ENCODE measurements at places on chromosomes 5 and 9.

- DNase-seq, result no peak
Measured at GRCh38 chr5:171580502-171581265, 161.2 kb downstream of the FGF18 start.

GRCh38 chr5:139232147-139232724 lies 34.1 kb upstream of the SIL1 start:
- no peak for DNase-seq

GRCh38 chr9:129191234-129191633 lies 13.2 kb upstream of the IER5L start:
- no peak for DNase-seq

DNA sequence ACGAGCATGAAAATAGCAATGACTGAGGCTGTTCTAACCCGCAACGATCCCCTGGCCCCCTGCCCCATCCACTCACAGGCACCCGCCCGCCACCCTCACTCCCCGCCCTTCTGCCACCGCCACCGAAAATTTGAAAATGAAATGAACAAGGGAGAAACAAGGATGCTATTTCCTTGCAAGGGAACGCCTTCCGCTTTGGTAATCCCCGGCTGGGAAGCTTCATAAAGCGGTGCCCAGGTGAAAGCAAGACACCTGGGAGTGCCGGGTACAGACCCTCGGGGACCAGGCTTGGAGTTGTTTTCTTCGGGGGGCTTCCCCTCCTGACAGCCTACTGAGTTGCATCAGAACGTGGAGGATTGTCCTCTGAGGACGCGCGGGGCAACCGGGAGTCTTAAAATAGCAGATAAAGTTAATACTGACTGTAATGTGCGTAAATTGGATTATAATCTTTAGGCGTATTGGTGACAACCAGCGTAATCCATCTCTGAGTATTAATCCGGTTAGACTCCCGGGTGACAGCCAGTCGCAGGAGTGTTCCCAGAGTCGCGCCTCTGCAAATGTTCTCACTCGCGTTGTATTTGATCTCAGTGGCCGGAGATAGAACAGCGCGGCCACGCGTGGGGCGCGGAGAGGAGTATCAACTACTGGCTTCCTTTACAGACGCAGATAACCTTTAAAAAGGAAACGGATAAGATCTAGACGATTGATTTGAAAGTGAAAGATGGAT lies 885 bp upstream of the MLLT3 start:
- DNase-seq, result no peak

DNA sequence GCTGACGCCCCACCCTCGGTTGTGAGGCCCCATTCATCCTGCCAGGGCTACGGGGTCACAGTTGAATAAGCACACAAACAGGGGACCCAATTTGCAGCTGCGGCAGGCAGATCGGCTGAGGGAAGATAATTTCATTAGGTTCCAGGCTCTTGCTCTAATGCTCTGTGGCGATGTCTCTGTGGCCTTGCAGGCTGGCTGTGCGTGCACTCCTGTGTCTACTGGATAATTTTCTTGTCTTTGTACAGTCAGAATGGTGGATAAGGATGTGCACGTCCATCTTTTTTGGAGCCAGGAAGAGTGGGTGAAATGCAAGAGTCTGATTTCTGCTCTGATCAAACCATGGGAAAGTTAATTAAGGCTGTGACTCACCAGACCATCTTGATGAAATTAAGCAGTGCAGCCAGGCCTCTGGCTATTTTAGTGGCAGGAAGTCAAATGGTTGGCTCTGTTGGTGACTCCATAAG lies 39.2 kb downstream of the NSG2 start:
- DNase-seq, result no peak

- no peak for DNase-seq
Measured at GRCh38 chr9:109888695-109889094, 108.7 kb downstream of the PALM2AKAP2 start.

GRCh38 chr5:174446988-174447387 lies 277.4 kb upstream of the MSX2 start:
- DNase-seq, result no peak

GRCh38 chr9:111945216-111945615 lies 48.6 kb downstream of the UGCG start:
- no peak for DNase-seq

DNA sequence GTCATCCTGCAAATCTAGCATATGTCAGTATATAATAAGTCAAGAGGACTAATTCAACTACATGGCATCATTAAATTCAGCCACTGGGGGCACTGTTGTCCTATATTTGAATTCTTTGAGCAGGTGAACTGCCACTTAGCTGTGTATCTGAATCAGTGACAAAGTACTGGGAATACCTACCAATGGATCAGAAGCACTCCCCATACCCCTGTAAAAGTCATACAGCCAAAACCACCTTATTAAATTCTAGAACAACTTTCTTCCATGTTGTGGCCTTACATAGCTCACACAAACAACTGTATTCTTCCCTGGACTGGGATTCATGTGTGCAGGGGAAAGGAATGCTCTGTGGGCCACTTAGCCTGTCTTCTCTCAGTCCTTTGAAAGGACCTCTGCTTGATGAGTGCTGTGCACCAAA lies 57.4 kb upstream of the PLPP6 start:
- peak; percentile 21 for DNase-seq

GRCh38 chr5:159792180-159792579 lies 124.1 kb upstream of the ADRA1B start:
- no peak for DNase-seq

GRCh38 chr5:172463031-172463430 lies 8.7 kb upstream of the SH3PXD2B start:
- peak; percentile 31 for DNase-seq

DNA sequence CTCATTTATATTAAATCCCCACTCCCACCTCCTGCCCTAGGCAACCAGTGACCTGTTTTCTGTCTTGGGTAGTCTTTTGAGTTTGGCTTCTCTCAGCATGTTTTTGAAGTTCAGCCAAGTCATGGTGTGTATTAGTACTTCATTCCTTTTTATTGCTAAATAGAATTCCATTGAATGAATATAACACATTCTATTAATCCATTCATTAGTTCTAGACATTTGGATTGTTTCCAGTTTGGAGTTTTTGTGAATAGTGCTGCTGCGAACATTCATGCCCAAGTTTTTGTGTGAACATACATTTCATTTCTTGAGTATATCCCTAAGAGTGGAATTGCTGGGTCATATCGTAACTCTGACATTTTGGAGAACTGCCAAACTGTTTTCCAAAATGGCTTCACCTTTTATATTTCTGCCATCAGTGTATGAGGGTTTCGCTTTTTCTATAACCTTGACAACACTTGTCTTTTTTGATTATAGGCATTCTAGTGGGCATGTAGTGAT lies 2.7 kb downstream of the ZNF346 start:
- DNase-seq, result no peak

DNA sequence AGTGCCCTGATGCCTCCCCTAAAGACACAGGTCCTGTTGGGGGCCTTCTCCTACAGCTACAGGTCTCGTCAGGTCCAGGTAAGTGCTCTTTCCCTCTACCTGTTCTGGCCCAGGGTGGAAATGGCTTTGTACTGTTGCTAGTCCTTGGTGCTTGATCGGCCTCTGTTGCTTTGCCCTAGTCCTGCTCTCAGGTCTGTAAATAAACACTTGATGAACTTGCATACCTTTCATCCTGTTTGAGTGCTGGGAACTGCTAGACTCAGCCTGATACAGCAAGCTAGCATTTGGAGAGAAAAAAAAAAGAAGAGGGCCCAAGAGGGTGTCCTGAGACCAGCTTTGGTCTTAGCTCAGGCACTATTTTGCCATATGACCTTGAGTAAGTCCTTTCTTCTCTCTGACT lies 21.8 kb upstream of the ZNF618 start:
- DNase-seq, result no peak

DNA sequence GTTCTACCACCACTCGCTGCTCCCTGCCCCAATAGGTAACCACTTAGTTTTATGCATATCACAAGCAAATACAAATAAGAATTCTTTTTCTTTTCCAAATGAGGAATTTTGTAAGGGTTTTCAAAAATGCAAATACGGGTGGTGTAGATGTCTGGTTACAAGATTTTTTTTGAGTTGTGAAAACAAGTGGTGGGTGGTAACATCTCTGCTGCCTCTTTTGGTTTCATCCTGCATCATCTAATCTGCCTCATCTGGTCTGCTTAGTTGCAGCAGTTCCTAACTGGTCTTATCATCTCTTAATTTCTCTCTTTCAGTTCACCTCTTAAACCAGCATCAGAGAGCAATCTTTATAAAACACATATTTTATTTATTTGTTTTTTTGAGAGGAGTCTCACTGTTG lies 5.3 kb downstream of the NFX1 start:
- no peak for DNase-seq

DNA sequence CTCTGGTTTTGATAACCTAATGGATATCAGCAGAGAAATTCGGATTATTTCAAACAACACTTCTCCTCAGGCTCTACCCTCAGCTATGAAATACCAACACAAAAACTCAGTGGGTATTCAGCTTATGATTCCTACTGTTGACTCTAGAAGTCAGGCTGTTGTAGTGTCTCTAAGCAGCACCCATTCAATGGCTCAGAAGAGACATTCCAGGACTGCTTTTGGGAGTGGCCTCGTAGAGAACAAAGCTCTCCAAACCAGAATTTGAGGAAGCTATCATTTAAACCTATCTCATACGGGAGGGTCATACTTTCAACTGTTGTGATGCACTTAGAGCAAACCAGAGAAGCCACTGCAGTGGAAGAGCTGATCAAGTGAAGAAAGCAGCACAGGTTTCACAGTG lies 34.1 kb downstream of the ETF1 start:
- no peak for DNase-seq

GRCh38 chr9:91098203-91098850 lies 263.4 kb downstream of the AUH start:
- DNase-seq, result no peak

DNA sequence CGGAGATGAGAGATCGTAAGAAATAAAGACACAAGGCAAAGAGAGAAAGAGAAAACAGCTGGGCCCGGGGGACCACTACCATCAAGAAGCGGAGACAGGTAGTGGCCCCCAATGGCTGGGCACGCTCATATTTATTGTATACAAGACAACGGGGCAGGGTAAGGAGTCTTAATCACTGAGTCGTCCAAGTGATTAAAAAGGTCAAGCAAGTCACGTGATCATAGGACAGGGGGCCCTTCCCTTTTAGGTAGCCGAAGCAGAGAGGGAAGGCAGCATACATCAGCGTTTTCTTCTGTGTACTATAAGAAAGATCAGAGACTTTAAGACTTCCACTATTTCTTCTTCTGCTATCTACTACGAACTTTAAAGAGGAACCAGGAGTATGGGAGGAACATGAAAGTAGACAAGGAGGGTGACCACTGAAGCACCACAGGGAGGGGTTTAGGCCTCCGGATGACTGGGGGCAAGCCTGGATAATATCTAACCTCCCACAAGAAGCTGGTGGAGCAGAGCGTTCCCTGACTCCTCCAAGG lies 24.6 kb upstream of the QSOX2 start:
- no peak for DNase-seq
